ENCODE measurements at places on chromosomes 7 and 10.

DNA sequence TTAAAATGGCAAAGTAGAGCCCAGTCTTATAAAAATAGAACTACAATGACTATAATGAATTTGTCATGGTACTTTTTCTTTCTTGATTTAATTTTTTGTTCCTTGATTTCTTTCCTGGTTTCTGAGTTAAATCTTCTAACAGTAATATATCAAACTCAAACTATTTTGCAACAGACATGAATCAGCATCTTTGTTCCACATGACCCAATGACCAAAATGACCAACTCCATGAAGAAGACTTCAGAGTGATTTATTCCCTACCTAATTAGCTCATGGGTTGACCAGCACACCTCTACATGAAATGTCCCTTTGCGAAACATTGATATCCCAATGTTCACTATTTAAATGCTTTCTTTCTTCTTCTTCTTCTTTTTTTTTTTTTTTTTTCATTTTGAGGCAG is 30.9 kb downstream of the NMT2 start:
- DNase-seq: peak; percentile 66

DNA sequence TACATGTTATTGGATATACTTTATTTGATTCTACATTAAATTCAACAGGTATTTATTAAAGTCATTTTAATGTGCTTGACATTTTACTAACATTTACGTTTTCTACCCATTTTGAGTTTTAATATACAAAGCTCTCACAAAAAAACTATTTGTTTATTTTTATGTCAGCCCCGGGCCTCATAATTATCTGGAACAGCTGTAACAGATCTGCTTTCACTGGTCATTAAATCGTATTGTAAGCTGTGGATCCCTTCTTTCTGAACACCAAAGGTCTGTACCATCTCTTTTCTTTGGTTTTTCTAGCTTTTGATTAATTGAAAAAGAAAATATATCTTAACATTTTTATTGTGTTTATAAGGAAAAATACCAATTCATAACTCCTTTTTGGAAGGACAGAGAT is 73.5 kb downstream of the SEMA3E start:
- DNase-seq: no peak

DNA sequence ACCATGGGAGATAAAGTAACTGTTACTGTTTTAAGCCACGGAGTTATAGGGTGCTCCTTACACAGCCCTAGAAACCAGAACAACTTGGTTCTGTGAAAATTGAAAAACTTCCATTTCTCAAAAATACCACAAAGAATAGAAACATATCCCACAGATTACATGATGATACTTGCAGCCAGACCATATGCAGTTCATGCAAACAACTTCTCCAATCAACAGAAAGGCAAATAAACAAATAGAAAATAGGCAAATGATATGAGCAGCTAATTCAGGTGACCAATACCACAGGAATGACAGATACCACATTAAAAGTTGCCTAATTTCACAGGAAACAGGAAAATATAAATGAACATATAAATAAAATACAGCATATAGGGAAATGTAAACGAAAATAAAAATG is 297.5 kb downstream of the HTR7 start:
- peak; percentile 20 for DNase-seq

- no peak for DNase-seq
These were observed 7.7 kb downstream of the TM9SF3 start for GRCh38 chr10:96579133-96579532.

- DNase-seq: no peak
These were observed 160.8 kb downstream of the LRMDA start for GRCh38 chr10:75592151-75592787.

- no peak for DNase-seq
These were observed 10.0 kb downstream of the WBP1L start for GRCh38 chr10:102753718-102754117.

DNA sequence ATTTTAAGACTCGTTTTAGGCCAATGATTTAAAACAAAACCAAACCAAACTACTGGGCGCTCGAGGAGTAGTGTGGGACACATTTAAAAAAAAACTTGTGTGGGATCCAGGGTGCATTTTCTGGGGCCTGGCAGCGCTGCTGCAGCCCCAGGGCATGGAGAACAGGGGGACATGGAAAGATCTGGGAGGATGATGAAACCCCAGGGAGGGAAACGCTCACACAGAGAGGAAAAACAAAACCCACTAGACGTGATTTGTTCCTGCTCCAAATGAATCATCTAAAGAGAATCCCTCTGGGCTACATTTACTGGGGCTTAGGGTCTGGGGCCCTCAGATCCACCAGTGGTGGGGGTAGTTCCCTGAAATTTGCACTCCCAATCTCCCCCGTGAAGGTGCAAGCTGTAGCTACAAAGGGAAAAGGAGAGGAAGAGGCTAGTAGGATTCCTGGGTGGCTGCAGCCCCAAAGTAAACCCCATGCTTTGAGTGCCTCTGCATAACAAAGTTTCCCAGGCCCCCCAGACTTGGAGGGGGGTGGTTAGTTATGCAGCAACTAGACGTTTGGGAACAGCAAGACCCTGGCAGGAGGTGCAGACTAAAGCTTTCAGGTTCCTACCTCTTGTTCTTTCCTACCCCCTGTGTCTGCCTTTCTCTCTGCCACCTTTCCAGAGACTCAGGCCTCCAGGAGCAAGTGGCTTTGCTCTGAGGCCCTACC is 14.5 kb upstream of the HOXA13 start:
- DNase-seq: no peak
